ENCODE measurements at places on chromosomes 7 and 10. TPM values are rescaled to one million over a fixed set of nuclear protein-coding genes. Genes with fewer than 3 reads are reported as not detected.

GRCh38 chr7:47404010-47404409 is 177.9 kb downstream of the TNS3 start:
- H3K27ac ChIP-seq: no peak overlapping the region
- peaks cover 7% of the 10 kb centered on the region for H3K4me1 ChIP-seq
- no peak overlapping the region for H3K4me3 ChIP-seq

DNA sequence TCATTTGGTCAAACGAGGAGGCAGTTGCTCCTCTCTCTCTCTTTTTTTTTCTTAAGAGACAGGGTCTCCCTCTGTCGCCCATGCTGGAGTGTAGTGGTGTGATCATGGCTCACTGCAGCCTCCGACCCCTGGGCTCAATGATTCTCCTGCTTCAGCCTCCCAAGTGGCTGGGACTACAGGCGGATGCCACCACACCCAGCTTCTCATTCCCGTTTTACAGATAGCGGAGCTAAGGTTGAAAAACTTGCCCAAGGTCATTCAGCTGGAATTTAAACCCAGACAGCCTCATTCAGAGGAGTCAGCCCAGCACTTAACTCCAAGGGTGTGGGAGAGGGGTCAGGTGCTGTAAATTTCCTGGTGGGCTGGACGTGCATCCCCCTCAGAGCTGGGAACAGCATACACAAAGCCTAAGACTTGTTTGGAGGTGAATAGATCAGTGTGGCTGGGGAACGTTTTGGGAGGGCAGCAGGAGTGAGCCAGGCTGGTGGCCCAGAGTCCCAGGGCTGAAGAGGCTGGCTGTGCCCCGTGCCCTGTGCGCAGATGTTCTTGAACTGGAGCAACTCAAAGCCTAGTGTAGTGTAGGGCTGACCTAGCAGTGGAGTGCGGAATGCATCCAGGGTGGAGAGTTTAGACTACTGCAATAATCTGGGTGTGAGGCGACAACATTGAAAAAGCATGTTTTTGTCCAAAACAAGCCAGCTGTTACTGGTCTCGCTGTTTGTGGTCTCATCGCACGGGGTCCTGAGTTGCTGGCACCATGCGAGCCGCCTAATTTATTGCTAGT is 2.3 kb downstream of the HTRA1 start:
- DNase-seq: no peak
- H3K27ac ChIP-seq: no peak overlapping the region
- no peaks in the 10 kb centered on the region for H3K36me3 ChIP-seq
- H3K27me3 ChIP-seq: peaks cover 56% of the 10 kb centered on the region
- H3K4me1 ChIP-seq: peaks cover 7% of the 10 kb centered on the region

GRCh38 chr7:2530071-2530987 is 10.8 kb downstream of the LFNG start:
- peaks cover 19% of the 10 kb centered on the region for H3K36me3 ChIP-seq
- peak overlapping the region; percentile 69 for H3K4me3 ChIP-seq
- no peaks in the 10 kb centered on the region for H3K27me3 ChIP-seq
- H3K4me1 ChIP-seq: peaks cover 57% of the 10 kb centered on the region

- no peak overlapping the region for H3K4me3 ChIP-seq
- no peak for DNase-seq
- no peaks in the 10 kb centered on the region for H3K27me3 ChIP-seq
- no peaks in the 10 kb centered on the region for H3K4me1 ChIP-seq
- no peaks in the 10 kb centered on the region for H3K36me3 ChIP-seq
- H3K27ac ChIP-seq: no peak overlapping the region
Observed at GRCh38 chr10:49300140-49300974, 1.4 kb downstream of the C10orf71 start.

- peaks cover 12% of the 10 kb centered on the region for H3K4me1 ChIP-seq
- DNase-seq: no peak
- H3K36me3 ChIP-seq: peaks cover 16% of the 10 kb centered on the region
- no peak overlapping the region for H3K4me3 ChIP-seq
Observed at GRCh38 chr7:107446988-107447387, 22.9 kb upstream of the GPR22 start.

- H3K27ac ChIP-seq: peak overlapping the region; percentile 60
- H3K4me3 ChIP-seq: no peak overlapping the region
- H3K27me3 ChIP-seq: no peaks in the 10 kb centered on the region
- DNase-seq: no peak
- peaks cover 76% of the 10 kb centered on the region for H3K36me3 ChIP-seq
Observed at GRCh38 chr7:37310327-37311080, 138.2 kb downstream of the ELMO1 start.

DNA sequence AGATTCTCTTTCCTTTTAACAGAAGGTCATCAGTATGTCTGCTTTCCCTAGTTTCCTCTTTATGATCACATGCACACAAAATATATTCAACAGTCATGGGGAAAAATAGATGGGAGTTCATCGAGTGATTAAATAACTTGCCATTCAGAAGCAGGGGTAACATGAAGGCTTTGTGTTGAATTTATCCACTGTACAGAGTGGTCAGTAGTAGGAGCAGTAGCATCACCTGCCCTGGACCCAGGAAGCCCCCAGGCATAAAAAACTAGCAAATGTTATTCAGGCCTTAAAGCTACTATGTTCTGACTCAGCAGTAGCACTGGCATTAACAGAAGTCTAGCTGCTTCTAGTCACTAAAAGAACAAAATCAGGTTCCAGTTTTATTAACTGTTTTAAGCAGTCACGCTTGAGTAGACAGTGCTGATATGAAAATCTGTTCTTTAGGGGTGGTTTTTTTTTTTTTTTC is 31.4 kb upstream of the FAM133B start:
- peaks cover 61% of the 10 kb centered on the region for H3K36me3 ChIP-seq
- no peaks in the 10 kb centered on the region for H3K27me3 ChIP-seq
- H3K27ac ChIP-seq: peak overlapping the region; percentile 82
- DNase-seq: no peak
- H3K4me3 ChIP-seq: peak overlapping the region; percentile 19

Gene HOXA1
- total RNA-seq: 0.25 TPM

Gene MYH16
- not detected for total RNA-seq
